ENCODE measurements at places on chromosomes 7 and 10.
A peak's percentile ranks its signal among the peaks of the same experiment; 100 is the strongest.

DNA sequence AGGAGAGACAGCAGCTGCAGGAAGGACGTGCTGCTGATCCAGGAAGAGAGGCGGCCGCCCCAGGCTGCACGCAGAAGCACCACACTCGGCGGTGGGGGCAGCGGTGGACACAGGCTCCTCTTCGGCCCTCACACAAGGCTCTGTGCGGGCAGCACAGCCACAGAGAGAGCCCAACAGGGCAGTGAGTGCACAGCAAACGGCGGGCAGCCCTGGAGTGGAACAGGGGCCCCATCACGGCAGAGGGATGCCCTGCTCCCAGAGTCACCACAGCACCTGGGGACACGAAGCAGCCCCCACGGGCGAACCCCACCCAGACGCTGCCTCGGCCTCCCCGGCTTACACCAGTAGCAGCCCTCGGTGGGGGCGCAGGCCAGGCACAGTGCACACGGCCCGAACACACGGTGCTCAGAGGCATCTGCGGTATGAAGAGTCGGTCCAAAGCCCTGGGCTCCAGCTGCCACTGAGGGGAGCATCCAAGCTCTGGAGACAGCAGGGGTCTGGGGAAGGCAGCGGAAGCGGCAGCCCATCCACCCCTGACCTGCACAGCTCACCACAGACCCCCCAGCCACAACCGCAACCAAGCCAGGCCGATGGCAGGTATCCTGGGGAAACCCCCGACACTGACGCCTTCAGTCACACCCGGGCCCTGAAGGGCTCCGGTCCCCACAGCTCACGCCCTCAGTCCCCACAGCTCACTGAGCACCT, 16.8 kb downstream of the NUDT1 start:
- peak; percentile 36 for DNase-seq

DNA sequence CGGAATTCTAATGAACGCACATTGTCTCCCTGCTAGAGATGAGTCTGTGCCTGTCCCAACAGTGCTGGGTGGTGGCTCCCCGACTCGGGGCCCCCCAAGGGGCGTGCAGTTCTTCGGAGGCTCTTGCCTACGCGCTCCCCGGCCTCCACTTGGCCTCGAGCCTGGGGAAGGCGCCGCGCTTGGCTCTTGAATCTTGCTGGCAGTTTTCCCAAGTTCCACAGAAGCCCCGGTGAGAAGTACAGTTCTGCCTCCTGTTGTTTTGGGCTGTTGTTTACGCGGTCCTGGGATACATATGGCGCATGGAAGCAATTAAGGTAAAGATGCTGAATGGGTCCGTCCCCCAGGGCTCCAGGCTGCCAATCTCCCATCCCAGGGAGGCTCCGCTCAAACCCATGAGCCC, 32.6 kb upstream of the UNCX start:
- DNase-seq = no peak

- no peak for DNase-seq
Measured at GRCh38 chr7:4856336-4857057, 5.3 kb downstream of the PAPOLB start.

DNA sequence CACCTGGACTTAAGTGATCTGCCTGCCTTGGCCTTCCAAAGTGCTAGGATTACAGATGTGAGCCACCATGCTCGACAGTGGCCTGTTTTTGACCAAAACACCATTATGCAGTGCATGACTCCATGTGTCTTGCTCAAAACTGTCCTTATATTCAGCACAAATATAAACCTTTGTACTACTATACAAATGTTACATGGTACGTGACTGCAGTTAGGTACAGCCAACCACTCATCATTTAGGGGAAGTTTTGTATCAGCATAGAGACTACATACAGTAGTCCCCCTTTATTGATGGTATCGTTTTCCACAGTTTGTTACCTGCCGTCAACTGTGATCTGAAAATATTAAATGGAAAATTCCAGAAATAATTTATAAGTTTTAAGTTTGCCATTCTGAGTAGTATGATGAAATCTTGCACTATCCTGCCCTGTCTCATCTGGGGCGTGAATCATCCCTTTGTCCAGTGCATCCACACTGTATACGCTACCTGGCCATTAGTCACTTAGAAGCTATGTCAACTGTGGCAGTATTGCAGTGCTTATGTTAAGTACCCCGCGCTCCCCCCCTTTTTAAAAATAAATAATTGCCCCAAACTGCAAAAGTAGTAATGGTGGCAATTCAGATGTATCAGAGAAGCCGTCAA, 23.3 kb upstream of the ZNF282 start:
- no peak for DNase-seq

DNA sequence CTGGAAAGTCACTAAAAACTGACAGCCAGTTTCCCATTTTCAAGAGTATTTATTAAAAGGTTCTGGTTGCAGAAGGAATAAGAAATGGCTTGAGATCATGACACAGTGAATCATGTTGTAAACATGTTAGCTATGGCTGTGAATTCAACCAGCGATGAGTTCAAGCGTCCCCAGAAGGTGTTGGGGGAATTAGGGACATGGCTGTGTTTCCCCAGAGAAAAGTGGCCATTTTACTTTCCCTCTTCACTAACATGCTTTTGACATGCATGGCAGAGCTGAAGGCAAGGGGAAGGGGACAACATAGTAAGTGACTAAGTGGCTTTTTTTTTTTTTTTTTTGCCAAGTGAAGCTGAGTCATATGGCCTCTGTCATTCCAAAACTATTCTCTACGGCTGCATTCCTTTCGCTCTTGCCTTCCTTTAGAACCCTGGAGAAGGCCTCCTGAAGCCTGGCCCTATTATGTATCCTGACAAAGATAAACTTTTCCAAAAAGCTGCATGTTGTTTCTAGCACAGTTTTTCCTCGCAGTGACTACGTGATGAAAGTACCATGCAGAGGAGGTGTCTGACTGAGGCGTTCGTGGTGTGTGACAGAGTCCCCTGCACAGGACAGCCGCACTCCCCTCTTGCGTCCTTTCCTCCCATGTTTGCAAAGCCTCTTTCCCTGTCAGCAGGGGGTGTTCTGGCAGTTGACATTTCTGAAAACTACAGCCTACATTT, 46.9 kb downstream of the EGFR start:
- DNase-seq = no peak

DNA sequence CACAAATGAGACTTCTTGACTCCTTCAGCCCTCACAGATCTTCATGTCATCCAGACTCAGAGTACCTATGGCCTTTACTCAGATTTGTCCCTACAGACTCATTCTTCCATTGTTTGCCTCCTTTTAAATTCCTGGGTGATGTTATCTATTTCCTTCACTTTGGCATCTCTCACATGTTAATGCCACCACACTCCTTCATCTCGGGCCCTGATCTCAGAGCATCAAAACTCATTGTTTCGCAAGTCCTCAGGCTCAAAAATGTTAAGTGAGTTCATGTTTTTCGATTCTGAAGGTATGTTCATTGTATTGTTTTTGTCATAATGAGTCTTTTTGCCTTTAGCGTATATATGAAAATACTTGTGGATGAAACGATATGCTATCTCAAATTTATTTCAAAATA, 62.3 kb upstream of the AHR start:
- no peak for DNase-seq

DNA sequence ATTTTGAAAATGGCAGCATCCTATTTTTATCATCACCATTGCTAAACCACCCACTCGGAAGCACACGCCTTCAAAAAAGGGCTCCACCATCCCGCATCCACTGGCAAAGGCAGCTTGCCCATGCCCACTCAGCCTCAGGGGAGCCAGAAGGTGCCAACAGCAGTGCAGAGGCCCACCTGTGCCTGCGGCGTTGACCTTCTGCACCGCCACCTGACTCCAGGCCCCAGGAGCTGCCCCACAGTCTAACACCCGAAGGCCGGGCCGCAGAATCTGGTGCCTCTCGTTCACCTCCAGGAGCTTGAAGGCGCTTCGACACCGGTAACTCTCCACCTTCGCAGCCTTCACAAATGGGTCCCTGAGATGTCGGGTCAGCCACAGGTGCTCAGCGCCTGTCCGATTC, 2.8 kb downstream of the MRM2 start:
- DNase-seq = no peak

GRCh38 chr10:114911052-114911711, 26.8 kb upstream of the TRUB1 start:
- no peak for DNase-seq

DNA sequence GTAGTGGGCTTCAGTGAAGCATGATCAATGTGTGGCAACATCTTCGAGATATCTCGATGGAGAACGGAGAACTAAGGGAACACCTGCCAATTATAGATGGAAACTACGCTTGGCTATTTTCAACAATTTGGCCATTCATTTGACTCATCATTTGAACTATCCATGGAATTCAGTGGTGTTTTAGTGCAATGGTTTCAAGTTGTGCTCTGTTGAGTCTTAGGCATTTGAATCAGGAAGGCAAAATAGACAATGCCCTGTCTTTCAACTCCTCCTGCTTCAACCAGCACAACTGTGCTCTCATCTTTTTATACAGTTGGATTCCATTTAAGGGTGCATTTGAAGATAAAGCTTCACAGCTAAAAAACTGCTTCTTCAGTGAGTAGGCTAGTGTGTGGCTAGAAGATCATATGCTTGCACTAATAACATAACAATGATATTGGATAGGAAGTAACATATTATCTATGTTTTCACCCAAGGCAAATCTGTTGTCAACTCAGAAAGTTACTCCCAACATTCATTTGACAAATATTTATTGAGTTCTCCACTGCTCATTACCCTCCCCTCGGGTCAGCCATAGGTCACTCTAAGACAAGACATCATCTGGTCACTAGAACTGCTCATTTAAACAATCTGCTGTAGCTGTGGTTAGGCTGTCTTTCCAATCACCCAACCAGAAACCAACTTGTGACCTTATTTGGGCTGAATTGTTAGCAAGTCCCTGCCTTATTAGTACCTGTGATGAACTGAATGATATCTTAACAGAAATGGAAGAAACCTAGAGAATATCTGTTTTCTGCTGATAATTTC, 314.1 kb upstream of the SP4 start:
- DNase-seq = no peak

- DNase-seq = no peak
Measured at GRCh38 chr10:75926763-75927162, 495.3 kb downstream of the LRMDA start.

GRCh38 chr10:43419997-43420368, 11.0 kb upstream of the HNRNPF start:
- no peak for DNase-seq

DNA sequence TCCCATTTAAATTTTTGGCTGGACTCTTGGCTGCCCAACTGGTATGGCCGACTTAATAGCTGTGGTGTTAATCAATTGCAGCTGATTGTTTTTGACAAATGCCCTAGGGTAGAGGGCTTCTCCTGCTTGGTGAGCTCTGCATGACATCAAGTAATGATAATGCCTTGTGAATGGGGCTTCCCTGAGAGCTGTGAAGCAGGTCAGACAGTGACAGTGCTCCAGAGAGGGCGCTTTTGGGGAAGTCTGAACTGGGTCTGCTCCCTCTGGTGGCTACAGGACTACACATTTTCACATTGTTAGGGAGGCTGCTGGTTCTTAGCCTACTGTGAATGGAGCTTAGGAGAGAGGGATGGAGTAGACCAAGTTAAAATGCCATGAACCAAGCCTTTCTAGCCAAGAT, 98.8 kb downstream of the SDK1 start:
- peak; percentile 2 for DNase-seq

GRCh38 chr7:137934176-137934826, 67.6 kb downstream of the CREB3L2 start:
- DNase-seq = no peak

DNA sequence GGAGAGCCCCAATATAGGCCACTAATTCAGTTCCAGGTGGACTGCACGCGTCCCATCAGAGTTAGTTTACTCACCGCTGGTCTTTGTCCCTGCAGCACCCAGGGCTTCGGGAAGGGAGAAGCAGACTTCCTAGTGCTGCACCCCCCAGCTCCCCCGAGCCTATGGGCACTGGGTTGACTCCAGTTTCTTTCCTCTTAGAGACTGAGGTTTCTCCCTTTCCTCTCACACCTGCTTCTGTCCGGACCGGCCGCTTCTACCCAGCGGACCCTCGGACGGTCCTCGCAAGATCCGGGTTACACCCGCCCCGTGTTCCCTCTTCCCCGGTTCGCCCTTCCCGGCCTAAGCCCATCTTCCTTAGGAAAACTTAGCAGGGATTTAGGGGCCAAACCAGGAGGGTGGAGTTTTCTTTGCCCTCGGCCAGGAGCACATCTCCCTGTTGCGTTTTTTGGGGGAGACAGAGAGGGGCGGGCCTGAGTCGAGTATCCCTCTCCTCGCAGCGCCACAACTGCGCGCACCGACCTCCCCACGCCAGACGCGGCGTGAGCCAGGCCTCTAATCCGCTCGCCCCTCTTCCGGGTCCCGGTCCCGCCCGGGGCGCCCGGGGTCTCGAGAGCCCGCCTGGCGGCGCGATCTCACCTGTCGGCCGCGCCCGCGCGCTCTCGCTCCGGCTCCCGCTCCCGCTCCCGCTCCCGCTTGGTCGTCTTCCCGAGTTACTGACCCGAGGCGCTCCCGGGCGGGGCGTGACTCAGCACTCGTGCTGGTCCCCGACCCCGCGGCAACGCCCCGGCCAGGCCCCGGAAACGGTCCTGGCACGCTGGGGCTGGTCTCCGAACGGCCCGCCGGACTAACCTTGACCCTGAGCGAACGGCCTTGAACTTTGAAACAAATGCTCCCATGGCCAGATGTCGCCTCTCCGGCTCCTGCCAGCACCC, at the start of gene AIFM2:
AIFM2 (minus strand) TSS at position 728 of the 932 bp plus-strand sequence. CDS start 8,741 bp downstream, outside the sequence.
- peak; percentile 44 for DNase-seq

DNA sequence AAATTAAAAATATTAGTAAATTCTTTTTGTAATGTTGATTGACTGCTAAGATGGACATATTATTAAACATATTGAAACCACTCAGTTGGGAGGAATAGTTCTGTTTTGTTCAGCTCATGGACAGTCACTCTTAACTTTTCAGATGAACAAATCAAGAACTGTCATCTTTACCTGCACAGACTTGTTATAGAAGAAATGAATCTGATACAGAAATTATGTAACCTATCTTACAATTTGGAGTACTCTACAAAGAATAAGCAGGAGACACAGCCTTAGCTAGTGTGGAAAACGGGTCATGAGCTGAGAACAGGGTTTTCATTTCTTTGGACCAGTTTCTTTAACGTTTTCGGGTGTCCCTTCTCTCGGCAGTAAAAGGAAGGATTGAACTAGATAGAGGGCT, 1.2 kb upstream of the ANLN start:
- no peak for DNase-seq

- no peak for DNase-seq
Measured at GRCh38 chr7:30304177-30304884, 19.9 kb downstream of the ZNRF2 start.

GRCh38 chr10:104472505-104472904, 118.9 kb downstream of the CFAP58 start:
- no peak for DNase-seq

- no peak for DNase-seq
Measured at GRCh38 chr10:29508554-29509244, 126.1 kb downstream of the SVIL start.

- DNase-seq = no peak
Measured at GRCh38 chr7:110307776-110308175, 783.2 kb upstream of the LRRN3 start.

GRCh38 chr7:100720279-100720670, at the start of gene EPO:
Gene EPO (plus strand): TSS chr7:100720468. CDS start chr7:100720981, 513 bp downstream.
- no peak for DNase-seq

- DNase-seq = peak; percentile 84
Measured at GRCh38 chr7:87059525-87060287, at the start of gene ELAPOR2. Gene ELAPOR2 (minus strand): TSS chr7:87059654. CDS start chr7:87059513, 141 bp downstream.

All from CD4-positive, alpha-beta T cell treated with Interferon alpha-2 for 1 hour (primary cell).